ENCODE measurements at places on chromosomes 6 and 20.
A peak's percentile ranks its signal among the peaks of the same experiment; 100 is the strongest.

GRCh38 chr20:38293491-38294065 is 10.4 kb upstream of the BPI start:
- no peak for DNase-seq

DNA sequence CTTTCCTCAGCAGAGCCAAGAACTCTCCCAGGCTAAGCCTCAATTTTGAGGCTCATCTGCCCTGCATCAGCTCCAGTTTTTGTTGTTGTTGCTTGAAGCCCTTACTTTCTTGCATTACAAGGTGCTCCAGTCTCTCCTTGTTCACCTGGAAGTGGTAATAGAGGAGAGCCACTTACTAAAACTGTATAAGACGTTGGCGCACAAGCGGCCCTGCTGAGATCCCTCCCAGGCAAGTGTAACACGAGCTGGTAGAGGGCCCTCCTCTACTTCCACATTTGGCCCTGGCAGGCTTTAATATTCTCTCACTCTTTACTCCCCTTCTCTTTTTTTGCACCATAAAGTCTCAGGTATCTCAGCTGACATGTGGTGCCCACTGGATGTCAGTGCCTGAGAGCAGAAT is 19.5 kb downstream of the GCM2 start:
- DNase-seq = no peak

GRCh38 chr6:3336066-3336786 is 77.5 kb downstream of the PSMG4 start:
- DNase-seq = no peak

- peak; percentile 83 for DNase-seq
These were observed 695 bp downstream of the ARHGAP18 start for GRCh38 chr6:129709196-129709768.

DNA sequence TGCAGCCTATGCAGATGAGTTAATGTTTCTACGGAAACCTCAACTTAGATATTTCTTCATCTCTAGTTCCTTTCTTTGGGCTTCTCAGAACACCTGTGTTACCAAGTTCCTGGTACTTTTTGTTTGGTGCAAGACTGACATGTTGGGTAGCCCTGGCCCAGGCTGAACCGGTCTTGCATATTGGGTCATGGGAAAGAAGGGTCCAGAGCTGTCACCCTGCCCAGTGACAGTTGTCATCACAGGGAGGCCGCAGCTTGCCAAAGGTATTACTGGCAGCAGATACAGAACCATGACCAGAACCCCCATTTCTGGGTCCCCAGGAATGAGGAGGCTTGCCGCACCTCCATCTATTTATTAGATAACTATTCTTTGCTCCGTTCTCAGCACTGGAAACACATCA is 40.2 kb downstream of the PDYN start:
- no peak for DNase-seq

GRCh38 chr6:138544501-138544900 is 45.2 kb upstream of the NHSL1 start:
- DNase-seq = peak; percentile 58

DNA sequence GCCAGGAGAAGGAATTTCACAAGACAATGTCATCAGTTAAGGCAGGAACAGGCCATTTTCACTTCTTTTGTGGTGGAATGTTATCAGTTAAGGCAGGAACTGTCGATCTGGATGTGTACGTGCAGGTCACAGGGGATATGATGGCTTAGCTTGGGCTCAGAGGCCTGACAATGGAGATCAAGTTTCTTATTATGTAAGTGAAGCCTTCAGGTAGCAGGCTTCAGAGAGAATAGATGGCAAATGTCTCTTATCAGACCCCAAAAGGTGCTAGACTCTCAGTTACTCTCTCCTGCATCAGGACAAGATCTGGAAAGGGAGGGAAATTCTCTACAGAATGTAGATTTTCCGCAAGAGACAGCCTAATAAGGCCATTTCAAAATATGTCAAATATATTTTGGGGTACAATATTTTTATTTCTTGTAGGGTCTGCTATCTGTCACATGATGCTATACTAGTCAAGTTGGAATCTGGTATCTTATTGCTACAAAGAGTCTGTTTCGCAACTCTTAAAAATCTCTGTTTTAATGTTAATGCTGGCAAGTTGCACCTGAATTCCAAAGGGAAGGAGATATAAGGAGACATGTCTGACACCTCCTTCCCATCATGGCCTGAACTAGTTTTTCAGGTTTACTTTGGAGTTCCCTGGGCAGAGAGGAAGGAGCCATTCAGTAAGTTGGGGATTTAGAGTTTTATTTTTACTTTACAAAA is 48.8 kb downstream of the TRDN start:
- no peak for DNase-seq

GRCh38 chr6:73200735-73201134 is 24.6 kb downstream of the KHDC1L start:
- DNase-seq = no peak

Data from fibroblast of pulmonary artery (primary cell).